ENCODE measurements at places on chromosomes 7 and 10. TPM values are rescaled to one million over a fixed set of nuclear protein-coding genes. Genes with fewer than 3 reads are reported as not detected.
A peak's percentile ranks its signal among the peaks of the same experiment; 100 is the strongest.

GRCh38 chr7:157712666-157713235, 375.9 kb downstream of the DNAJB6 start:
- DNase-seq: no peak

DNA sequence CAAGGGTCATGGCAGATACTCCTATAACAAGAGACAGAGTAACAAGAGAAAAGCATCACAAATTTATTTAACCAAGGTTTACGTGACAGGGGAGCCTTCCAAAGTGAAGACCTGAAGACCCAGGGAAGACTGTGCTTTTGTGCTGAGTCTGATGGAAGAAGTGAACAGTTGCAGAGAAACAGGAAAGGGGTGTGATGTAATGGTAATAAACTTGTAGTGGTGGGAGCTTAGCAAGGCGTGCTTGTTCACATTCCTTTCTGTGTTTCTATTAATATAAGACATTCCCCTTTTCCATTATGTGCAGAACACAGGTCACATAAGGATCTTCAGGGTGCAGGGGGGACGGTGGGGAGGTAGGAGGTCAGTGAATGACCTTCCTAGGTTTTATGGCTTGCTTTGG, 25.5 kb upstream of the C10orf67 start:
- peak; percentile 86 for DNase-seq

GRCh38 chr10:2938869-2939268, 128.5 kb upstream of the PFKP start:
- DNase-seq: no peak

GRCh38 chr7:117270371-117270770, 52.5 kb downstream of the WNT2 start:
- DNase-seq: no peak

GRCh38 chr10:126902157-126902556, 3.1 kb upstream of the DOCK1 start:
- DNase-seq: peak; percentile 96

DNA sequence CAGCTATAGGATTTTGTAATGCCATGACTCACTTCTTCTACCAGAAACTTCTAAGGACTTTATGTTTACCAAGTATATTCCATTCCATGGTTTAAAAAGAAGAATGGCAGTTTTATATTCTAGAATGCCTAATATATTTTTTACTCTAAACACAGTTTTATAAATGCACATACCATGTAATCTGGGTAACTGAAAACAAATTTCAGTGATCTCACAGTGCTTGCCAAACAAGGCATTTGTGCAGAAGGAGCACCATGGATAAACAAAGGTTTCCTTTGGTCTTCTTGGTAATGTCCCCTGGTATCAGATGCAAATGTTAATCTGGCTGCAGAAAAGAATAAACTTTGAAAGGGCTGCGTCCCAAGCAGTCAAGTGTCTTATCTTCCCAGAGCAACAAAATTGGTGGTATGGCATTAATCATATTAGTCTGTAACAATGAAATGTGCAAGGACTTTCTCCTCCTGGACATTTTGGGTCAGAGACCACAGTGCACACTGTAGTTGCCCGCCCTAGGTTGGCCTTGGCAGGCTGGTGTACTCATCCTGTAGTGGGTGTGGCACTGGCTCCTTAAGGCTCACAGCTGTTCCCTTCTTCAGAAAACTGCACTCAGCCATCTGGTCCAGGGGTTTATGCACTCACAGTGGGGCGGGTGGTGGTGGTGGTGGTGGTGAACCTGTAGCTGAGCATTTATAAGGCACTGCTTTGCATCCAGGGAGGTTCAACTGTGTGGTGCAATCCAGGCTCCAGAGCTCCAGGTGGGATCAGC, 56.7 kb downstream of the LAMB4 start:
- no peak for DNase-seq

The ZNF746 gene
- 20.1 TPM for total RNA-seq

DNA sequence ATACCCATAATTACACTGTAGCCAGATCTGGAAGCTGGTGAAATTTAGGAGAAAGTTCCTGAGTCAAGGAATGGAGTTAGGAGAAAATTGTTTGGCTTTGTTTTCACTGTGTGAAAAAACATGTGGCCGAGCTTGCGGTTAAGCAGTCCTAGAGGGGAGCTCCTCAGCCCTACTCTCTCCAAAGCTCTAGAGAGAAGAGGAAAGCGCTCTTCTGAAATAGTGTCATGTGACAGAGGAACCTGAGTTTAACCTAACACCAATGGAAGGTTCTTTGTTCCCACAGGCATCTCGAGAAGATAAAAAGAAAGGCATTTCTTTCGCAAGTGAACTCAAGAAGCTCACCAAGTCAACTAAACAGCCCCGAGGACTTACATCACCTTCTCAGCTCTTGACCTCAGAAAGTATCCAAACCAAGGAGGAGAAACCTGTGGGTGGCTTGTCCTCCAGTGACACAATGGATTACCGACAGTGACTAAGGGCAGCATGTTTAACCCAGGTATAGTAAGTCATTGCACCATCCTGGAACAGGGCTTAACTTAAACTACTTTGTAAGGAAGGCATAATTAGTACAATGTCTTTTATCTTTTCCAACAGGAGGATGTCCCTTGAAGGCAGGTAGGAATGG, 38.0 kb downstream of the NOC3L start:
- DNase-seq: no peak

GRCh38 chr10:133058331-133059092, 29.2 kb upstream of the ADGRA1 start:
- DNase-seq: no peak

The LIPM gene
- not detected for total RNA-seq

The TMEM196 gene
- 0.17 TPM for total RNA-seq

GRCh38 chr7:146397141-146397540, 280.5 kb downstream of the CNTNAP2 start:
- DNase-seq: no peak

GRCh38 chr10:131021969-131022368, 289.6 kb downstream of the TCERG1L start:
- no peak for DNase-seq

GRCh38 chr7:116240024-116240668, 29.8 kb downstream of the TES start:
- DNase-seq: no peak

The PDZD7 gene
- 4.7 TPM for total RNA-seq

DNA sequence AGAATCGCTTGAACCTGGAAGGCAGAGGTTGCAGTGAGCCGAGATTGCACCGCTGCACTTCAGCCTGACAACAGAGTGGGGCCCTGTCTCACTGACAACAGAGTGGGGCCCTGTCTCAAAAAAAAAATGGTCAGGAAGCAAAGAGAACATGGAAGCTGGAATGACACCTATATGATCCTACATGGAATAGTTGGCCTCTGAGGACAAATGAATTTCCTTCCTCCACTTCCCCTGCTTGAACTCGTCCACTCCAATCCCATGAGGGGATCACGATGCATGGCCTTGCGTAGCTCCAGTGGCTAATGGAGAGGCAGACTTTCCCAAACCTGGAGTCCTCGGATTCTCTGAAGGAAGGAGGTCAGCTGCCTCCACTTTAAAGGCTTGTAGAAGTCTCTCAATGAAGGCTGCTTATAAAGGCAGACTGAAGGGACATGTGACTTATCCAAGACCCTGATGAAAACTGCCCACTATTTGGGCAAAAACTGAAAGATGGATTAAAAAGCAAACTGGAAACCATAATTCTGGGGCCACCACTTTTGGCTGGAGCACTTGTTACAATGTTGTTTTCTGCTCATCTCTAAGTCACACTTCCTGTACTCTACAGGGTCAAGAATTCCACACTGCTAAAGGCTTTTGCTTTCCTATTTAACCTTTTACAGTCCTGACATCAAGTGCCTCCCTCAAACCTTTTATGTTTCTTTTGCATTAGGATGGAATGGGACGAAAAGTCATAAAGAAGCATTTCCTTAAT, 214.6 kb downstream of the PRPF18 start:
- no peak for DNase-seq

The KCNIP2 gene
- total RNA-seq: not detected

- no peak for DNase-seq
Measured at GRCh38 chr7:67644151-67644550, 647.5 kb downstream of the TYW1 start.

The NPC1L1 gene
- 0.35 TPM for total RNA-seq

GRCh38 chr10:44047361-44047760, 337.5 kb downstream of the CXCL12 start:
- DNase-seq: no peak

DNA sequence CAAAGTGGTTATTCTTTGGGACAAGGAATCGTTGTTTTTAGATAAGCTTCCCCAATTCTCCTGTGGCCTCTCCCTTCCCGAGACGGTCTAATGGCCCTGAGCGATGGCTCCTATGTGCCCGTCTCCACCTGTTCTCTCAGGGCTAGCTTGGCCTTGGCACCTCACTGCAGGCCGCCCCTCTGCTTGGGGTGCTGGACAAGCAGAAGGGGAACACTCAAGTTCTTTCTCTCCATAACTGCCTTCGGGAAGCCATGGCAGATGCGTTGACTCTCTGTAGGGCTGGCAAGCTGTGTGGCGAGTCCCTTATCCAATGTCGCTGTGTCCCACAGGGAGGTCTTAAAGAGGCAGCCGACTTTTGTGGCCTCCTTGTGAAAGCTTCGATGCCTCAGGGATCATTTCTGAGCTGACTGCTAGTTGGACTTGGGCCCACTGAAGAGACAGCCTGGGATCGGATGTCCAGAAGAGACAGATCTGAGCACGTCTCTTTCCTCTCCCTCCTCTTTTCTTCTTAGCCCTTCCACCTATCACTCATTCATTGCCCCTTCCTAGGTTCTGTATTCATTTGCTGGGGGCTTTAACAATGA, 70.8 kb downstream of the GRK5 start:
- no peak for DNase-seq

The TMEM120A gene
- 17.9 TPM for total RNA-seq

DNA sequence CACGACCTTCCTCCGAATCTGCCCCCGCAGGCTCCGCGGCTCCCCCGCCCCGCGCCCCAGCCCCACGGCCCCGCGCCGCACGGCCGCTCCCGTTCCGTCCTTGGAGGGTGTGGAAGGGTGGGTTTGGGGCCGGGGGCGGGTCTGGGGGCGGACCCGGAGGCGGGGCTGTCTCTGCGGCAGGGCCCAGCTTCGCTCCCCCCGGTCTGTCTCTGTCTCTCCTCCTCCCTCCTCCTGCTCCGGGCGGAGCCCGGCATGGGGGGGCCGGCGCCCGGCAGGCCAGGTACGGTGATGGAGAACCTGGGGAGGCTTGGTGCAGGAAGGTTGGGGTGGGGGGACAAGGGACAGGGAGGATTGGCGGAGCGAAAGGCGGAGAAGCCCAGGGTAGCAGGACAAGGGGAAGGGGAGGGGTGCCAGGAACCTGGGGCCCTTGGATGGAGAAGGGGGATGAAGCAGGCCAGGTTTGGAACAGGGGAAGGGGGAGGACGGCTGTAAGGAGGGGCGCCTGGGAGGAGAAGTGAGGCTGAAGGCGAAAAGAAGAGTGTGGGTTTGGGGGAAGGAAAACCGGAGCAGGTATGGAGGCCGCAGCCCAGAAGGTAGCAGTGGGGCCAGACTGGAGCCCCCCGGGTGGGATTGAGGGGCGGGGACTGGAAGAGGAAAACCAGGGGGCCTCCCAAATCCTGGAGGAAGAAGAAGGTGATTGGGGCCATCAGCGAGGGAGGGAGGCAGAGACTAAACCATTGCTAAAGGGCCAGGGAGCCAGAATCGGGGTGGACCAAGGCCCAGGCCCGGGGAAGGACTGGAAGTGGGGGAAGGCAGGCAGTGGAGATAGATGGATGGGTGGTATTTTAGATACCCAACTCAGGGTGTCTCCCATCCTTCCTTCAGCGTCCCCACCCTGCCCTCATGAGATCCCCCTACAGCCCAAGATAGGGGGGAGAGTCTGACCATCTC, at the start of gene NYAP1:
Gene NYAP1, plus strand, starts transcription at position 206 of the 951 bp plus-strand sequence. CDS start 1,385 bp downstream, outside the sequence.
- no peak for DNase-seq

The POM121C gene
- 6.1 TPM for total RNA-seq

- DNase-seq: peak; percentile 67
Measured at GRCh38 chr7:54877683-54878082, 118.7 kb upstream of the SEC61G start.

GRCh38 chr10:79165070-79165778, 96.5 kb downstream of the ZMIZ1 start:
- DNase-seq: no peak

The CBLL1 gene
- total RNA-seq: 29.2 TPM

The IQUB gene
- total RNA-seq: 0.69 TPM

The PARP12 gene
- 61.8 TPM for total RNA-seq

DNA sequence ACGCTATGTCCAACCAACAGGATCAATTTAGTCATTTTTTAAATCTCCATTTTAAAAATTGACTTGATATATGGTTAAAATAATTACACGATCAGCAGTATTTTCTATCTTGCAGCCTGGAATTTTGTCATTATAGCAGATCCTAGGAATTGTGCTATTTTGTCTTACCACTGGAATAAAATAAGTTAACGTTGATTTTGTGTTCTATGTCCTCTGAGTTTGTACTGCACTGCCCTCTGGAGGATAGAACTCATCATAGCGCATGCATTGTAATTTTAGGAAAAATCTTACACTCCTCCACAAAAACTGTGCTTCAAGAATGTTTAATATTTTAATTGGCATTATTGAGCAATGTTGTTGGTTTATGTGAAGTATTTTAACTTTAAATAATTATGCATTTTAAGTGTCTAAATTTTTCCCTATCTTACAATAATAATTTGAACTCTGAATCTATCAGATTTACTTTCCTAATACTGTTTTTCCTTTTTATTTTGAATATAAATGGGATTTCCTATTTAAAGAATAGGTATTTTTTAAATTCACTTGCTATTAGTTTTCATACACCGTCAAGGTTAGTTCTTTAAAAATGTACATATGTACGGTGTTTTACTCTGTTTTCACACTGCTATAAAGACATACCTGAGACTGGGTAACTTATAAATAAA, 220.1 kb downstream of the PPP1R3A start:
- peak; percentile 42 for DNase-seq

DNA sequence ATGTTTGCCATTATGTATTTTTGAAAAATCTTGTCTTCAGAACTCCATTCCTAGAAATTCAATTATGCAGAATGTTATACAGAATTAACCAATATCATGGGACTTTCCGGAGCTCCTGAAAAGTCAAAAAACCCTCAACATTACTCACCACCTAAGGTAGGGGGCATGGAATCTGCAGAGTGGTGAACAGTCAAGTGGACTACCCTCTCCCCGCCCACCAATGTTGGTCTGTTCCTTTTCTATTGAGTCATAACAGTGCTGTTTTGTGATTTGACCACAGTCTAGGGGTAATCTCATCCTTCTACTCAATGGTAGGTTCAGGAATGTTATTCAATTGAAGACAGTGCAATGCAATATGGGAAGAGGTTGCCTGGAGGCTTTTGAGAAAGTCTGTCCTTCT, 130.5 kb upstream of the HABP2 start:
- peak; percentile 4 for DNase-seq

The OR2A1 gene
- 0.05 TPM for total RNA-seq

The HTR5A gene
- total RNA-seq: not detected

- DNase-seq: no peak
Measured at GRCh38 chr7:38842746-38843145, 66.2 kb downstream of the VPS41 start.

GRCh38 chr7:12370249-12370648, 33.4 kb downstream of the VWDE start:
- no peak for DNase-seq

DNA sequence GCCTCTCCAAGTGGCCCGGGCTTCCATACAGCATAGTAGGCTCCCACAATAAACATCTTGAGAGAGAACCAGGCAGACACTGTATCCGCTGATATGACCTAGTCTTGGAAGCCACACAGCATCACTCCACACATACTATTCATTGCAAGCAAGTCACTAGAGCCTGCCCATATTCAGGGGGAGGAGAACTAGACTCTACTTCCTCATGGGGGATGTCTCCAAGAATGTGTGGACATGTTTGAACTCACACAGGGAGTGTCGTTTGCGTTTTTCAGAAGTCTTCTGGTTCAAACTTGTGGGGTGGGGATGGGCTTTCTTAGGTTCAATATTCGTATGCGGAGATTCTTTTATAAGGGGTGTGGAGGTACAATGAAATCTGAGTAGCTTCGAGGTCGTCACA, 232.6 kb upstream of the HABP2 start:
- DNase-seq: no peak

The DNAJB9 gene
- total RNA-seq: 28.1 TPM

Measured in renal cortical epithelial cell (primary cell).